ENCODE measurements at places on chromosomes 7 and 10.

GRCh38 chr7:40714363-40715052, 579.7 kb downstream of the SUGCT start:
- no peak for DNase-seq

- no peak for DNase-seq
Measured at GRCh38 chr7:127874951-127875608, 156.2 kb downstream of the LRRC4 start.

DNA sequence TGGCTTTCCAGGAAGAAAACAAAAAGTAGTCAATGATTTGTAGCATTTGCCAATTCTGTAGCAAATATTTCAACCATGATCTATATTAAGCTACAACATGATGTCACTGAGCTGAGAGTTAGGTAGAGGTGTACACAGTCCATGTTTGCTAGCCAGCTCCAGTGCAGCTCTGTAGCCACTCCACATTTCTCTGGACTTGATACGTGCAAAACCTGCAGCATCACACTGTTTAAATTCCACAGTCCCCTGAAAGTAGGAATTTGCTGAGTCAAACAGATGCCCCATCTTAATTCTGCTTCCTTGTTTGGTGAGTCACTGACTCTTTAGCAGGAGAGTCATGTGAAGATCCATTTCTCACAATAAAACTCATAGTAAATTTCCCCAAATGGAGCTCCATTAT, 89.8 kb upstream of the LRRTM3 start:
- DNase-seq, result no peak

DNA sequence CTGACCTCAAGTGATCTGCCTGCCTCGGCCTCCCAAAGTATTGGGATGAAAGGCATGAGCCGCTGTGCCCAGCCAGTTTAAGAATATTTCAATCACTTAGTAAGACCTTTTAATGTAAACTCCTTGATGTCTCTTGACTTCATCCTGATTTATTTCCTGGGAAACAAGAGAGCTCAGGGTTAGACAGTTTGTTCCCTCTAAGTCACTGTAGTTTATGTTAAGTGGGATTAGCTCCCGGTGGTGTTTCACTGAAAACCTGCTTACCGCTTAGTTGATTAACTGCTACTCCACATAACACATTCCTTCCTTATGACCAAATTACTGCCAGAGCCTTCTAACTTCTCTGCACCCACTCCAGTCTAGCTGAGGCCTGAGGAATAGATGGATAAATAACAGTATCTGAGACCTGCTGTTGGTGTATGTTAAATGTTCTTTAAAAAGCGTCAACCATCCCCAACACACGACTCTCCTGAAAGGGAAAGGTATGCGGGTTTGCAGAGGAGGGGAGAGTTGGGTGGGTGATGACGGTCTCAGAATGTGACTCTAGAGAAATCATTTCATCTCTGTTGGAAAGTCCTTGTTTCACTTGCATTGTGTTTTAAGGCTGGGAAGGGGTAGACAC, 48.7 kb downstream of the CREB3L2 start:
- no peak for DNase-seq

DNA sequence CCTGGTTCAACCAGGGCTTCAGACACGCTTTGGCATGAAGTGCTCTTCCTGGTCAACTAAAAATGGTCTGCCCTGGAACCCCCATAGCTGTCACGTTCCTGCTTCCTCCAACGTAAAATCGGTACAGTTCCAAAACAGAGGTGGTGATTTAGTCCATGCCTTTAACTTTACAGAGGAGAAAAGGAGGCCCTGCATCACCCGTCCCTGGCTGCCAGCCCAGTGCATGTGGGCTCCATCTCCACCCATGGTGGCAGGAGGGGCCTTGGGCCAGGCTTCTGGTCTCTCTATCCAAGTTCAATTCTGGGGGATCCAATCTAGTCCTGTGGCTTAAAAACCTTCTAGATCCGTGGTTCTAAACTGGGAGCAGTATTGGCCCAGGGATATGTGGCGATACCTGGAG, 18.7 kb downstream of the ECHDC3 start:
- no peak for DNase-seq

- no peak for DNase-seq
Measured at GRCh38 chr7:157523766-157524421, 187.1 kb downstream of the DNAJB6 start.

GRCh38 chr7:90599038-90599437, 2.9 kb downstream of the CDK14 start:
- no peak for DNase-seq

DNA sequence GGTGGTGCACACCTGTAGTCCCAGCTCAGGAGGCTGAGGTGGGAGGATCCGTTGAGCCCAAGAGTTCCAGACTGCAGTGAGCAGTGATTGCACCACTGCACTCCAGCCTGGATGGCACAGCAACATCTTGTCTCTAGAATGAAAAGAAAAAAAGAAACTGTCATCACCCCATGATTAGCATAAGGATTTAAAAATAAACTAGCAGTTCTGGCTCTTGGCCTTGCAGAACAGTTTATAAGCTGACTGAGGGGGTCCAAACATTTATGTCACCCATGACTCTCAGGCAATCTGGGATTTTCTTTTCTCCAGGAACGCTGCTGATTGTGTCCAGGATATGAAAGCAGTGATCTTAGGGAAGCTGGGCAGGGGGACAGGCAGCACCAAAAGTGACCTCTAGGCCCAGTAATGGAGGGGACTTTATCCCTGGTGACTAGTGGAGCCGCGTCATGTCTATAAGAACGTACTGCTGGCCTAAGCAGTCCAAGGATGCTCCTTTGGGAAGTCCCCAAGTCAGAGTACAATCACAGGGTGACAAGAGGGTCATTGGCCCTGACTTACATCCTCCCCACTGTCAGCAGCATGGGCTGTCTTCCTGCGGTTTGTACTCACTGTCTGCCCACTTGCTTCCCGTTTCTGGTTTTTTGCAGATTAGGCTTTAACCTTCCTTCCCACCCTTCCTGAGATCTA, 177.4 kb downstream of the ARHGAP12 start:
- no peak for DNase-seq

- DNase-seq, result no peak
Measured at GRCh38 chr10:132723330-132723970, 62.5 kb downstream of the NKX6-2 start.

DNA sequence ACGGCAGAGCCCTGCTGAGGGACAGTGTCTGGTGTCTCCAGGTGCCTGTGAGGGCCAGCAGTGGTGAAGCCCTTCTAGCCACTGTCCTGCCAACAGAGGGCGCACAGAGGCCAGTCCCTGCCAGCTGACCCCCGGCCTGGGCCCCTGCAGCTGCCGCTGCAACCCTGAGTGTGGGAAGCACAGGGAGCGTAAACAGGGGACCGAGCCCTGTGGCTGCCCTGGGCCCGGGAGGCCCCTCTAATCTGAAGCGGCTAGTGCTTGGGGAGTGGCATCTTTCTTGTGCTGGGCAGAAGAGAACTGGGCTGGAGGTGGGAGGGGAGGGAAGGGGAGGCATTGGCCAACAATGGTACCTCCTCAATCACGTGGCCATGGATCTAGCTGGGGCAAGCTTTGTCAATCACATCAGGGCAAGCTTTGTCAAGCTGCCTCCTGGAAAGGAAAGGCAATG, 34.6 kb downstream of the TRIM8 start:
- DNase-seq, result no peak

DNA sequence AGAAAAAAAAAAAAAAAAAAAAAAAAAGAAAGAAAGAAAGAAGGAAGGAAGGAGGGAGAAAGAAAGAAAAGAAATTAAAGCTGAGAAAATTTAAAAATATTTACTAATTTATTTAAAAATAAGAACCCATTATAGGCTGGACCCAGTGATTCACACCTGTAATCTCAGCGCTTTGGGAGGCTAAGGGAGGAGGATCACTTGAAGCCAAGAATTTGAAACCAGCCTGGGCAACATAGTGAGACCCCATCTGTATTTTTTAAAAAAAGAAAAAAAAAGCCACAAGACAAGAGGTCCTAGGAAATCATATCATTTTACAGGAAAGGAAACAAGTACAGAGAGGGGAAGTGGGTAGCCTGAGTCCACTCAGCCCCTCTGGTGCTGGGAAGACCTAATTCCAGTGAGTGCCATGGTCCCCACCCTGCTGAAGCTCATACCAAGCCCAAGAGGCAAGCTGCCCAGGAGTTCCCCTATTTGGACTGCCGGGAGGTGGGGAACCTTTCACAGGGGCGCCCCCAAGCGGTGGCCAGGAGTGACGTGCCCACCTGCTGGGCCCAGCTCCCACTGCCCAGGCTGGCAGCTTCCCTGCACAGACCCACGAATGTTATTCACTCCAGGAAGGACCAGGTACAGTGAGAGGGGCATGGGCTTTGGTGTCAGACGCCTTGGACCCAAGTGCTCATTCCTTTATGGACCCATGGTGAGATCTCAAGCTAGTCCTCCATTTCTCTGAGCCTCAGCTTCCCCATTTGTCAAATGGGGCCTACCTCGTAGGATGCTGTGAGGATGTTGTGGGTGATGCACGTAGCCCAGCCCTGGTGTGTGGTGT, 133.6 kb downstream of the ZMIZ1 start:
- no peak for DNase-seq

DNA sequence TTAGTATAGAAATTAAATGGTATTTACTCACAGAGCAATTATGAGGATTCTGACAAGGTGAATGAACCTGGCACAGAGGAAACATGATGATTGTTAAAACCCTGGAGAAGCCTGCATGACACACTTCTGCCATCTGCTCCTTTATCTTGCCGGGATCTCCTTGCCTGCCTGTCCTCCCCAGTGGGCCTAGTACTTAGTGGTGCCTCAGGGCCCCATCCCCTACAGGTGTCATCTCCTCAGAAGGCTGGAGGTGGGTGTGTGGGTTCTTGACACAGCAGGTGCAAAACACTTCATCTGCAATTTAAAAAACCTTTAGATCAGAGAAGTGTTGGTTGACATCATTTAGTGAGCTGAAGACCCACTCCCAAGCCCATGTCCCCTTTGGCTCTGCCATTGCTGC, 261.2 kb downstream of the ADRA2A start:
- no peak for DNase-seq

DNA sequence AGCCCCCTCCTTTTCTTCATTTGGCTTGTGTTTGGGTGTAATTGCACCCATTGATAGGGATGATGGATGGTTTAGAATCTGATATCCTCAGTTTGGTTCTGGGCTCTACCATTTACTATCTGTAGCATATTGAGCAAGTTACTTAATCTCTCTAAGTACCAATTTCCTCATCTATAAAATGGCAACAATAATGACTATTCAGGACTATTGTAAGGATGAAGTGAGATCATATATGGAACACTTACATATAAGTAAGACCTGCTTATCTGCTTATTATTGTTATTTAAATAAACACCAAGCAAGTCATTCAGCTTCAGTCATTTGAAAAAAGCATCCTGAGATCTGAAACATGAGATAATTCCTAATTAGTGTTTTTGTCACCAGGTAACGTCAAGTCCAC, 127.0 kb downstream of the SEC23IP start:
- DNase-seq, result no peak

DNA sequence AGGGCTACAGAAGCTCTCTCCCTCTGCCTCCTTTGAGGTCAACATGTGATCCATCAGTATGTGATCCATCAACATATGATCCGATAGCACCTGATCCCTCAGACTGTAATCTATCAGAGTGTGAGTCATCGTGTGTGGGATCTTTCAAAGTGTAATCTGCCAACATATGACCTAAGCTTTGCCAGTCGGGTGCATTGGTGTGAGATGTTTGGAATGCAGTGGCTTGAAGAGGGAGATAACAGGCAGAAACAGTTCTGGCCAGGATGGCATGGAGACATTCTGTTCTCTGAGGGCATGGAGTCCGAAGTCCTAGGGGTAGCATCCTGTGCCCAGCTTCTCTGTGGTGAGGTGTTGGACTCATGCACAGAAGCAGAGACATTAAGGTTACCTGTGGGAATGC, 217.7 kb upstream of the ETV1 start:
- no peak for DNase-seq

DNA sequence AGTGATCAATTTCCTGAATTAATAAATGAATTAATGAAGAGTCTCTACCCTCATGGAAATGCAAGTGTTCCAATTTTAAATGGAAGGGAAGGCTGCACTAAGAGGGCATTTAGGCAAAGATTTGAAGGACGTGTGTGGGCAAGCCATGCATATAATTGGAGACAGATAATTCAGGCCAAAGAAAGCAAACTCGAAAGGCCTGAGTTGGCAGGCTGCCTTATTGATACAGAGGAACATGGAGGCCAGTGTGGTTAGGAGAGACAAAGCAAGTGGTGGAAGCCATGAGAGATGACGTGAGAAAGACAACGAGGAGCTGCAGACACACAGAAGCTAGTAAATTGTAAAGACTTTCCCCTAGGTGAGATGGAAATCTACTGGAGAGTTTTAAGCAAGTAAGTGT, 15.4 kb upstream of the PCLO start:
- no peak for DNase-seq

GRCh38 chr10:110568055-110568735, 700 bp downstream of the SMC3 start:
- DNase-seq, result peak; percentile 39

DNA sequence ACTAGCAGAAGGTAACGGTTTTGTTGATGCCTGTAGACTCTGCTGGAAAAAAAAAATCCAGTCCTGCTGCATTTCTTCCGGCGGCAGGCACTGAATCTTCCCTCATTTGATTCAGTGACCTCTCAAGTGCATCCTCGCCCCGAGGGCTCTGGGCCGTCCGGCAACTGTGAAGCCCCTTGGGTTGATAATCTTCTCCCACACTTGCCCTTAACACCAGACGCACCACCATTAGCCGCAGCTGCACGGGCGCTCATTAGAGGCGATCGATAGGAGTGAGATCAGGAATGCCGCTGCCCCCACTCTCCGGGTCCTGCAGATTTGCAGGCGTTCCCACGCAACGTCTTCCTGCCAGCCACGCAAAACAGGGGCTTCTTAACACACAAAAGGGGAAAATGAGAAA, 200.0 kb upstream of the MKI67 start:
- no peak for DNase-seq

- DNase-seq, result no peak
Measured at GRCh38 chr7:17421941-17422340, 123.5 kb downstream of the AHR start.

- DNase-seq, result no peak
Measured at GRCh38 chr7:158416283-158416933, 171.2 kb downstream of the PTPRN2 start.

DNA sequence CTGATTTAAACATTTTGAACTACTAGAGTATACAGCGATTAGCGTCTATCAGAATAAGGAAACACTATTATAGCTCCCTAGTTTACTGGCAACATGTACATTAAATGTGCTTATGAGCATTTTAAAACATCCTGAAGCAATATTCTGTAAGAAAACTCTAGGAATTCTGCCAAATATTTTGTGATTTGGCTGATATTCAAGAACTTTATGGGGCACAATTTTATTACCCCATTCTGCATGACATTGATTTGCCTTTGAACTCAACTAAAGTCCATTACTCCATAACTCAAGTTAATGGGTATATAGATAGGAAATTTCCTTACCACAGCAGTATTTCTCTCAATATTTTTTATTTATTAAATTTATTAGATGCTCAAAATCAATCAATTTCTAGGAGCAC, 369.9 kb upstream of the KCND2 start:
- DNase-seq, result no peak
